Thoracic aorta (tissue), 2 donors: ENCODE measurements at places on chromosomes 3 and 15.

GRCh38 chr3:79871656-79872055, 103.9 kb upstream of the ROBO1 start:
- no peaks in the 10 kb centered on the region for H3K27me3 ChIP-seq
- H3K4me3 ChIP-seq, result no peak overlapping the region

GRCh38 chr15:95296643-95297042, 1033.9 kb upstream of the NR2F2 start:
- H3K36me3 ChIP-seq, result no peaks in the 10 kb centered on the region
- peaks cover 3% of the 10 kb centered on the region for H3K4me1 ChIP-seq
- H3K27me3 ChIP-seq, result no peaks in the 10 kb centered on the region
- no peak overlapping the region for H3K4me3 ChIP-seq
- DNase-seq, result no peak

DNA sequence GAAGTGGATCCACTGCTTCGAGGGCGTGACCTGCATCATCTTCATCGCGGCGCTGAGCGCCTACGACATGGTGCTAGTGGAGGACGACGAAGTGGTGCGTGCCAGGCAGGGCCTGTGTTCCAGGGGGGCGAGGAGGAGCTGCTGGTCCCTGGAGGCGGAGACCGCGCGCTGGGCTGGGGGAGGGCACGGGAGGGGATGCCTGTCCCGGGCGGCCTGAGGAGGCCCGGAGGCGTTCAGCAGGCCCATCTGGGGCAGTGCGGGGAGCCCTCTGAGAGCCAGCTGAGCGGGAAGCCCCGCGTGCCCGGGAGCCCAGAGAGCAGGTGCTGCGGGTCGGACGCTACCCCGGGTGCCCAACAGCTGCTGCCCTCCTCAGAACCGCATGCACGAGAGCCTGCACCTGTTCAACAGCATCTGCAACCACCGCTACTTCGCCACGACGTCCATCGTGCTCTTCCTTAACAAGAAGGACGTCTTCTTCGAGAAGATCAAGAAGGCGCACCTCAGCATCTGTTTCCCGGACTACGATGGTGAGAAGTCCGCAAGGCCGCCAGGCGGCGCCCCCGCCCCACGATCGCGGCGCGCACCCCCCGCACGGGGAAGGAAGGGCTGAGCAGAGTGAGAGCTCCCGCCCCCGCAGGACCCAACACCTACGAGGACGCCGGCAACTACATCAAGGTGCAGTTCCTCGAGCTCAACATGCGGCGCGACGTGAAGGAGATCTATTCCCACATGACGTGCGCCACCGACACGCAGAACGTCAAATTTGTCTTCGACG, 2.9 kb downstream of the GNAT1 start:
- H3K27ac ChIP-seq, result no peak overlapping the region
- H3K27me3 ChIP-seq, result no peaks in the 10 kb centered on the region
- peaks cover 21% of the 10 kb centered on the region for H3K4me1 ChIP-seq
- DNase-seq, result no peak
- H3K36me3 ChIP-seq, result no peaks in the 10 kb centered on the region

DNA sequence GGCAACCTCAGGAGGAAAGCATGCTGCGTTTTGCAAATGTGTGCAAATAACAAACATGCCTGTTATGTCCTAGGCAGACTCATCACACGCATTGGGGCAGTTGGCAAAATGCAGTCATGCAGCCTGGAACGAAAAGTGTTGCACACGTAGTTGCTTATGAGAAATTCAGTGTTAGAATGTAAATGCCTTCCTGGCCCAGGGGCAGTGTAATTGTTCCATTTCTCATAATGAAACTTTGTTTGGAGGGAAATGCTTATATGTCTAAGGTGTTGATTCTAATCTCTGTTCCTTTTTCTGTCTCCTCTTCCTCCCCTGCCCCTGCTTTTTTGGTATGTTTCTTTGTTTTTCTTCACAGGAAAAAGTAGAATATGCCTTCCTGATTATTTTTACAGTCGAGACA, 156.0 kb downstream of the CACNA1D start:
- H3K27me3 ChIP-seq, result no peaks in the 10 kb centered on the region
- H3K4me3 ChIP-seq, result no peak overlapping the region
- DNase-seq, result no peak
- H3K36me3 ChIP-seq, result no peaks in the 10 kb centered on the region
- H3K27ac ChIP-seq, result no peak overlapping the region

DNA sequence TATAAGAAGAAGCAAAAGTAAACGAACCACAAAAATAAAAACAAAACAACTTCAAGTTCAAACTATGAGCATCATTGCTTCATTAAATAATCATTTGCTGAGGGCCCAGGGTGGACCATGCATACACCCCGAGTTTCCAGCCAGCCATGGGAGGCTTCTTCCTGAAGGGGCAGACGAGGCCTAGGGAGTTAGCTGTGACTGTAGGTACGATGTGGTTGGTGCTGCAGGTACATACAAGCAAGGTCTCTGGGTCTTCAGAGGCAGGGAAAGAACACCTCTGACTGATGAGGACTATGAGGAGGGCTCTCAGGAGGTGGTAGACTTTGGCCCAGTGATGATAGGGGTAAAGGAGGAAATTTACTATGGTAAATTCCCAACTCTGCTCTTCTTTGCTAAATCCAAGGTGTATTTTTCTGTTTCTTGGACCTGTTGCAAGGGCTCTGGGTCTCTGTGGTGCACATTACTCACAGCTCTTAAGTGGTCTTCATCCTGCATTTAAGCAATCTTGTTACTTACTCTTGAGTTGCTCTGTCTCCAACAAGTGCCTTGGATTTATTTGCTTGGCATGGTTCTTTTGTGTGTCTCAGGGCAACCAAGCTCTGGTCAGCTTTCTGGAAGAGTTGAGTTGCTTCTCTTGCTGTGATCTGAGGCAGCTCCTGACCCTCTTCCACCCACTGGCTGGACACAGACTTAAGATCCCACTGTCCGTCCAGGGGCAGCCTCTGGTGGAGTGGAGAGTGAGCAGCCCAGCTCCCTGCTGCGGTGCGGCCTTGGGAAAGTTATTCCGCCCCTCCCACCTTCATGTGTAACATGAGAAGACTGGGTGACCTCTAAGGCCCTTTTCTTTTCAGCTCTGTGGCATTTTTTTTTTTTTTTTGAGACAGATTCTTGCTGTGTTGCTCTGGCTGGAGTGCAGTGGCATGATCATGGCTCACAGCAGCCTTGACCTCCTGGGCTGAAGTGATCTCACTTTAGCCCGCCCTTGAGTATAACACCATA, 56.1 kb upstream of the KIF23 start:
- no peak overlapping the region for H3K4me3 ChIP-seq
- H3K4me1 ChIP-seq, result no peaks in the 10 kb centered on the region
- no peak overlapping the region for H3K27ac ChIP-seq
- DNase-seq, result no peak
- no peaks in the 10 kb centered on the region for H3K36me3 ChIP-seq

DNA sequence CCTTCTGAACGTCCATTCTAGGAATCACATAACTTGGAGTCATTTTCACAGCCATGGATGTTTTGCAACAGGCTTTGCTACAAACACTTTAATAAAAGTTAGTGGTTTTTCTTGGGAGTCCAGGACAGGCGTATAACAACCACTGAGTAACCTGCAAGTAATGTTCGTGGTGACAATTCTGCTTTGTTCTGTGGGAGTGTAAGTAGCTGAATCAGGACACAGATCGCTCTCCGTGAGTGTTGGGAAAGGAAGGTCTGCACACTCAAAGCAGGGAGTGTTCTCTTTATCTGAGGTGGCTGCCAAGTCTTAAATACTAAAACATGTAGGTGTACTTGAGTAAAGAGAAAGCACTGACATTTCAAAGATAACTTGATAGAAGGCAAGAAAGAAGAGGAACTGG, 7.9 kb upstream of the BNC1 start:
- no peaks in the 10 kb centered on the region for H3K4me1 ChIP-seq
- no peak overlapping the region for H3K27ac ChIP-seq
- no peaks in the 10 kb centered on the region for H3K36me3 ChIP-seq
- no peak overlapping the region for H3K4me3 ChIP-seq
- no peaks in the 10 kb centered on the region for H3K27me3 ChIP-seq

DNA sequence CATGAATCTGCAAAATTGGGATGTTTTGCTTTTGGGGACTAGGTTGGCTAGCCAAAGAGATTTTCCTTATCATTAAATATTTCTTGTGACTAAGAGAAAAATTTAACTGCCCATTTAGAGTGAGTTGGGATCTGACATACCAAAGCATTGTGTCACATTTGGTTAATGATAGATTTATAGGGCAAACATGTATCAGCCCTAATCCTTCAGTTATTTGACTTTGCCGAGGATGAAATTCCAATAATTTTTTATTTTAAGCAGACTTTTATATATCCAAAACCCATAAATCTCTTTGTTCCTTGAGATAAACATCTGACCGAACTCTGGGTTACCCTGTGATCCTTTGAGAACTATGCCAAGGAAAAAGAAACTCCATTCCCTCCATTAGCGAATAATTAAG, 218.9 kb downstream of the CDIN1 start:
- H3K4me1 ChIP-seq, result no peaks in the 10 kb centered on the region
- H3K36me3 ChIP-seq, result no peaks in the 10 kb centered on the region
- no peaks in the 10 kb centered on the region for H3K27me3 ChIP-seq
- no peak for DNase-seq
- H3K4me3 ChIP-seq, result no peak overlapping the region

DNA sequence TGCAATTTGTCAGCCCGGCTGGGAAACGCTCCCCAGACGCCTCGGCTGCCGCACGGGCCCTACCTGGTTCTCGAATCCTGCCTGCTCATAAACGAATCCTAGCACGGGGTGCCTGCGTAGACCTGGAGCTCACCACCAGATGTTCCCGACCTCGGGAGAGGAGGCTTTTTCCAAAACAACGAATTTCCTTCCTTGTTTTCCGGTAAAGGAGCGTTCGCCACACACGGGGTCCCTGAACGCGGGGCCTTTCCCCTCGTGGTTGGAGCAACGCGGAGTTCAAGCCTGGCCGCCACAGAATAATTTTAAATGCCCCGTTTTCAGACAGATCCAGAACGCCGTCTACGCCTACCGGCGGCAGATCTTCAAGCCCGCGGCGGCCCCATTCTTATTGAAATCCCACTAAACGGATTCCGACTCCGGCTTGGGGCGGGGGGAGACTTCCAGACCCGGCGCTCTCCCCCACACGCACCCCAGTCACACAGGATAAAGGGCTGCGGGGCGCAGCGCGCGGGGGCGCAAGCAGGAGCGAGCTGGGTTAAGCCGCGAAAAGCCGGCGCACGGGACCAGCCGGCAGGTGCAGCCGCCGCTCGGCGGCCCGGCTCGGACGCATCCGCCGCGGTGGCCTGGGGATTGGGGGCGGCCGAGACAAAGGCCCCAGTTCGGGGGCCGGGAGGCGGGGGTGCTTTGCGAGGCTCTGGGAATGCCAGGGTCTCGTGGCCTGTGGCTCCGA, 895 bp downstream of the GATA2 start:
- no peak for DNase-seq
- H3K36me3 ChIP-seq, result no peaks in the 10 kb centered on the region
- H3K4me3 ChIP-seq, result peak overlapping the region; percentile 33
- peaks cover 66% of the 10 kb centered on the region for H3K27me3 ChIP-seq
- H3K4me1 ChIP-seq, result peaks cover 37% of the 10 kb centered on the region

GRCh38 chr3:194505791-194506415, 19.1 kb upstream of the ATP13A3 start:
- no peaks in the 10 kb centered on the region for H3K4me1 ChIP-seq
- no peak overlapping the region for H3K4me3 ChIP-seq
- no peaks in the 10 kb centered on the region for H3K36me3 ChIP-seq
- H3K27ac ChIP-seq, result no peak overlapping the region

- H3K4me1 ChIP-seq, result peaks cover 3% of the 10 kb centered on the region
- H3K4me3 ChIP-seq, result no peak overlapping the region
- H3K27me3 ChIP-seq, result no peaks in the 10 kb centered on the region
- no peak for DNase-seq
- H3K27ac ChIP-seq, result no peak overlapping the region
Observed at GRCh38 chr15:78983146-78983918, 38.5 kb upstream of the CTSH start.

DNA sequence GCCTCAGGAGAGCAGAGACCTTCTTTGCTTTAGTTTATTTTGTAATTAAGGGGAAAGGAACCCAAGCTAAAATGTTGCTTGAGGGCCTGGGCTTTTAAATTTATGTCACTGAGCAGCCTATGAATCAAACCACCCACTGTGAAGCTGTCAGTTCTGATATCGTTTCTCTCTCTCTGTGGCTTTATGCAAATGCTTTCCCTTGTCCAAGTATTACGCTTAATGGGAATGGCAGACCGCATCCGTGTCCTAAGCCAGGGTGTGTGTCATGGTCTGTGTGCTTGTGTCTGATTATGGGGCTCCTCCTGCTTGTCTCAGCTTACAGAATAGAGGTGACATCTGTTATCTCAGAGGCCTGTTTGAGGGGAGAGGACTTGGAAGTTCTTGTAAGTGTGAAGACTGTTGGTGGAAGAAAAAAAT, 82.4 kb downstream of the EBLN2 start:
- no peaks in the 10 kb centered on the region for H3K27me3 ChIP-seq
- peaks cover 16% of the 10 kb centered on the region for H3K4me1 ChIP-seq
- no peak overlapping the region for H3K27ac ChIP-seq
- no peaks in the 10 kb centered on the region for H3K36me3 ChIP-seq

DNA sequence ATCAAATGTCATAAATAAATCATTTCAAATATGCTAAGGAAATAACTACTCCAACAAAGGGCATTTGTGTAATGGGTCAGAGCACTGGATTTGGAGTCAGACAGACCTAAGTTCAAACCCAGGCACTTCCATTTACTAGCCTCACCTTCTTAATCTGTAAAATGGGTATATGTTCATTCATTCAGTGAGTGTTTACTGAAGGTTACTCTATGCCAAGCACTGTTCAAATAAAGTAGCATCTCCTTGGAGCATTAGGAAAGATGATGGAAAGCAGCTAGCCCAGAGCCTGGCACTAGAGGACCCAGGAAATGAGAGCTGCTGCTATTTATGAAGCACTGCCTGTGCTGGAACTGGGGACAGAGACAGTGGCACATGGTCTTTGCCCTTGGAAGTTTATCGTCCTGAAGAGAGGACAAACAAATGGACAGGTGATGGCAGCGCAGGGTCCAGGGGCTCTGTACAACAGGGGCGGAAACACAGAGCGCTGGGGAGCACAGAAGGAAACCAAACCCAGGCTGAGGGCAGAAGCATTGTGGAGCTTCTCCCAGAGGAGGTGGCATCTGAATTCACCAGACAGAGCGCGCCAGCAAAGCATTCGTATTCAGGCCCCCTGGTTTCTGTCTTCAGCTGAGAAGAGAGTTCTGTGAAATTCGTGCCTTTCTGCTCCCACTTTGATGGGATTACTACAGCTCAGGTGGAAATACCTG, 19.0 kb downstream of the TM4SF4 start:
- H3K4me3 ChIP-seq, result no peak overlapping the region
- no peaks in the 10 kb centered on the region for H3K36me3 ChIP-seq

- no peak overlapping the region for H3K27ac ChIP-seq
- H3K4me3 ChIP-seq, result no peak overlapping the region
- H3K27me3 ChIP-seq, result no peaks in the 10 kb centered on the region
- H3K4me1 ChIP-seq, result peaks cover 15% of the 10 kb centered on the region
Observed at GRCh38 chr3:72341920-72342319, 506.3 kb downstream of the SHQ1 start.

GRCh38 chr15:56249092-56249491, 5.4 kb upstream of the RFX7 start:
- no peak overlapping the region for H3K27ac ChIP-seq
- H3K4me1 ChIP-seq, result peaks cover 11% of the 10 kb centered on the region
- no peak overlapping the region for H3K4me3 ChIP-seq
- no peaks in the 10 kb centered on the region for H3K36me3 ChIP-seq
- DNase-seq, result no peak
- no peaks in the 10 kb centered on the region for H3K27me3 ChIP-seq
